ENCODE measurements at places on chromosomes 4 and X. TPM values are rescaled to one million over a fixed set of nuclear protein-coding genes. Genes with fewer than 3 reads are reported as not detected.

Gene LRAT
- total RNA-seq: 0.27 TPM

Gene CXorf49
- total RNA-seq: not detected

Gene KLF8
- total RNA-seq: 3.4 TPM

Gene CT47B1
- total RNA-seq: not detected

Gene UGT2A3
- not detected for total RNA-seq

Gene RENBP
- total RNA-seq: 8.9 TPM

Gene TAF7L
- not detected for total RNA-seq

Gene TMPRSS11F
- not detected for total RNA-seq

Gene SERPINA7
- not detected for total RNA-seq

Gene GDPD2
- not detected for total RNA-seq

Gene HSD17B13
- 0.15 TPM for total RNA-seq

Gene MYOZ2
- total RNA-seq: 792 TPM

Gene CCKAR
- not detected for total RNA-seq

Gene MAGED4
- 1.1 TPM for total RNA-seq
